ENCODE measurements at places on chromosomes 3 and 15.

DNA sequence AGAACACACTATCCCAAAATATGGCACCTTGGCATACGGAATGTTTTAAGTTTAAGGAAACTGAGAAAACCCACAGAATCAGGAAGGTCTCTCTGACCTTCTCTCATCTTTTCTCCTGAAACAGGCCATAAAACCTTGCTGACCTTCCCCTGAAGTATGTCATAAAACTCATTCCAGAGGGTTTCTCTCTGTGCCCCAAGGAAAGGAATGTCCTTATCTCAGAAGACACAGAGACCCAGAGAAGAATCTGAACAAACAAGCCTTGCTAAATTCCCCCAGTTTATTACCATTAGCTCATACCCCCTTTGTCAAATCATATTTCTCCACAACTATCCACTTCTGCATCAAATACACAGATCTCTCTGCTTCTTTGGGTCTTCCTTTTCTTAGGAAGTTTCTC lies 603.1 kb downstream of the MCTP2 start:
- no peak for DNase-seq

- no peak for DNase-seq
Measured at GRCh38 chr3:184796551-184796950, 15.4 kb upstream of the VPS8 start.

- no peak for DNase-seq
Measured at GRCh38 chr3:113205481-113205880, 5.9 kb upstream of the BOC start.

GRCh38 chr3:173078525-173078924 lies 62.5 kb downstream of the SPATA16 start:
- no peak for DNase-seq

DNA sequence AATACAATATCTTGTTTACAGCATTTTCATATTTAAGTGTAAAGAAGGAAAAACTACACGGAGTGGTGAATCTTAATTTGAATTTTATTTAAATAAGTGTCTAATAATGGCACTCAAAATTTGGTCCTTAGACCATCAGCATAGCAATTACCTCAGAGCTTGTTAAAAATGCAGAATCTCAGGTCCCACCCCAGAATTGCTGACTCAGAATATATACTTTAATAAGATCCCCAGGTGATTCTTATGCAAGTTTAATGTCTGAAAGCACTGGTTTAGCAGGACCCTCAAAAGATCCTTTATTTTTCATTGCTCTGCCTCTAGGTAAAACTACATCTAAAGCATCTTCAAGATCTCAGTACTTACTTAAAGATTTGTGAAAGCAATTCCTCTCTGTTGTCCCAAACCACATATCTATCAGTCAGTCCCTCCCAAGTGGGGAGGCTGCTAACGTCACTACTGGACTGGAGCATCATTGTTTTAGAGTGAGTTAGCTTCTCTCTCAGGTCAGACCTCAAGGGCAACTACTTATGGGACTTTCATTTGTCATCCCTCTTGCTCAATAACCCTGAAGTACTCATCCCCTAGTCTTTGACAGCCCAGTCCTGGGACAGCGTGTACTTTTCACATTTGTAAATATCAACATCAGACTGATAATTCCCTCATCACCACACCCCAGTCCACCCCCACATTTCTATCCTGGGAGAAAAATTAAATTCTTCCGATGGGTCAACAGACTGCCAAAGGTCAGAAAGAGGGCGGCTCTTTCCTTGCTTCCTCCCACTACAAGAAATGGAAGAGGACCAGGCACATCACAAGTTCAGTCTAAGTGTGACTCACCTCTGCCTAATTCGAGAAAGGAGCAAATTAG lies 76.7 kb downstream of the CBLB start:
- no peak for DNase-seq

DNA sequence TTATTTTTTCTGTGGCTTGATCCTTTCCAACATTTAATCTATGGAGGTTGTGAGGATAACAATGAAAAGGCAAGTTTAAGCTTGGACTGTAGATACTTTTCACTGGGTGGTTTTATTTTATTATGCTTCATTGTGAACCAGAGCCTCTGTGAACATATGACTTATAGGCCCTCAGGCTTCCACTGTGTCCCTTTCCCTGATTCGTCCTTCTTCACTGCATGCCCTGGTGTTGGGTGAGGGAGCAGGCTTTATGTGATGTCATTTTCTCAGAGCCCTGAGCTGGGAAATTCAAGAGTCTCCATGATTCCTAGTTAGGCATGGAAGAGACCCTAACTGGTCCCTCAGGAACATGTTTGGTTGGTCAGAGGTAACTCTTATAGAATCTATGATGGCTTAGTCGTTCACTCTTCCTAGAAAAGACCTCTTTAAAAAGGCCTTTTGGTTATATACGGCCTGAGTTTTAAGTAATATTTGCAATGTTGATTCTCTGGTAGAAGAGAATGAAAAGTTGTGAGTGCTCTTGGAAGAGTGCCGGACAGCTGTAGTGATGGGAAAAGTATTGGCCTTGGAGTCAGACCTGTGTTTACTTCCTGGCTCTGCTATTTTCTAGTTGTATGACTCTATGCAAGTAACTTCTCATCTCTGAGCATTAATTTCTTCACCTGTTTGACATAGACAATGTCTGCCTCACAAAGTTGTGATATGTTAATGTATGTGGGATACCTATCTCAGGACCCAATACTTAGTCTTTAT lies 168.4 kb downstream of the LPP start:
- DNase-seq: no peak

DNA sequence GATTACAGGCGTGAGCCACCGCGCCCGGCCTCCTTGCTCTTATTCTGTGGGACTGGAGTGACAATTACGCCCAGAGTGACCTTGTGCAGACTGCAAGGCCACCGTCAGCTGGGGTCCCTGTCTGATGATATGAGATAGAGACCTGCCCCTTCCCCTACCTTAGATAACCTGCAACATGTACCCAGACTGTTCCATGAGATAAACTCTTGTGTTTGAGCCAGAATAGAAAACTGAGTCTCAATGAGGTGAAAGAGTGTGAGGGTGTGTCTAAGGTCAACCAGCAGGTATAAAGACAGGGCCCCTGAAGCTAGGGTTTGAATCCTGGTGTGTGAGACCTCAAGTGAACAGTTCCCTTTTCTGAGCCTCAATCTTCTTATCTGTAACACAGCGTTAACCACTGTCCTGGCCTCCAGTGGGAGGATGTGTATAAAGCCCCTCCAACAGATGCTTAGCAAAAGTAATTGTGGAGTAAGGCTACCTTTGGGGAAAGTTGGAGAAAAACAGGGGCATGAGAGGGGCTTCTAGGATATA lies 6.0 kb downstream of the TADA3 start:
- no peak for DNase-seq
